BJ (cell line): ENCODE measurements at places on chromosomes 1 and 21.

- DNase-seq, result no peak
Observed at GRCh38 chr1:86567878-86568277, 21.0 kb downstream of the CLCA4 start.

- DNase-seq, result no peak
Observed at GRCh38 chr1:225437710-225438437, 10.0 kb upstream of the LBR start.

DNA sequence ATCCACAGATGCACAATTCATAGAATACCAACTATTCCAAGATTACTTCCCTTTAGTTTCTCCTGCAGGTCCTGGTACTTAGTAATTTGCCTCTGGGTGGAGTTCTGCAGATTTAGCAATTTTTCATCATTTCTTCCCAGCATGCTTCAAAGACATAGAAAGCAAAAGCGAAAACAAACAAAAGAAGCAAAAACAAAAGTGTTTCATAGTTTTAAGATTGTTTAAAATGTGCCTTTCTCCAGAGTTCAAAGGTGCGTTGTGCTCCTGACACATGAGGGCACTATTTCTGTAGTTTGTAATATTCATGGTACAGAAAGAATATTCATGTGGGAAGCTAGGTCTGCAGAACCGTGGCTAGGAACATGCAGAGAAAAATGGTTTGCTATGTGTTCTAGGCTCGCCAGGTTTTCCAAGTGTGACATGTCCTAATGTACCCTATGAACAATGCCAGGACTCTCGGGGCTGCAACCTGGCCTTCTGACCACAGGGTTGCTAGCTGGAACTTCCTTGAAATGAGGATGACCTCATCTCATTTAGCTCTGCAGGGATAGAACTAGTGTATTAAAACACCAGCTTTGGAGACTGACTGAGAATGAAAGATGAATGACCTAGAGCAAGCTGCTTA, 30.0 kb upstream of the RCSD1 start:
- no peak for DNase-seq

DNA sequence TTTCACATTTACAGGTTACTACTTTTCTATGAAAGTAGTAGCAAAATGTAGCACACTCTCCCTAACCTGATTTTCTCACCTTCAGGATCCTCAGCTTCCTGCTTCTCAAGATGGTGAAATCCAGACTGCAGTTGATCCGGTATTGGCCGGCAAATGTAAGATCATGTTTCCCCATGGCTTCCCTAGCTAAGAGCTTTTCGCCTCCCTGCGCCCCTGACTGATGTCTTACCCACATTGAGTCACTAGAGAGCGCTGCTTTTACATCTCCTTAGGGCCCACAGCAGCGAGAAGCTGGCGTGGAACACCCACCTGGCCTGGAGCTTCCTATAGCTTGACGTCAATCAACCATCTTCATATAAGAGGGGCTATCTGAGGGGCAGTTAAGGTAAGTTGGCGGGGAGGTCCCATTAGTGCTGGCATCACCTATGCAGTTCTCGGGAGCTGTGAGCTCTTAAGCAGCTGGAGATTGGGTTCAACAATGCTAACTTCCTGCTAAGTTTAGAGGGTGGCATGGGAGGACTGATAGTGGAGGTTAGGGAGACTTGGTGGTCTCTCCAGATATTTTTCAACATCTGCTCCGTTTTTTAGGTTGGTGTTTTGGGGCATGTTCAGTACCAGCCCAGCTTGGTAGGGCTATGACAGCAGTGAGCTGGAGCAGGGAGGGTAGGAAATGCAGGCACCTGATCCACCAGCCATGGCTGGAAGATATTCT, 5.5 kb downstream of the PTPN7 start:
- DNase-seq, result no peak

- no peak for DNase-seq
Observed at GRCh38 chr1:63630238-63630637, 37.0 kb downstream of the PGM1 start.

DNA sequence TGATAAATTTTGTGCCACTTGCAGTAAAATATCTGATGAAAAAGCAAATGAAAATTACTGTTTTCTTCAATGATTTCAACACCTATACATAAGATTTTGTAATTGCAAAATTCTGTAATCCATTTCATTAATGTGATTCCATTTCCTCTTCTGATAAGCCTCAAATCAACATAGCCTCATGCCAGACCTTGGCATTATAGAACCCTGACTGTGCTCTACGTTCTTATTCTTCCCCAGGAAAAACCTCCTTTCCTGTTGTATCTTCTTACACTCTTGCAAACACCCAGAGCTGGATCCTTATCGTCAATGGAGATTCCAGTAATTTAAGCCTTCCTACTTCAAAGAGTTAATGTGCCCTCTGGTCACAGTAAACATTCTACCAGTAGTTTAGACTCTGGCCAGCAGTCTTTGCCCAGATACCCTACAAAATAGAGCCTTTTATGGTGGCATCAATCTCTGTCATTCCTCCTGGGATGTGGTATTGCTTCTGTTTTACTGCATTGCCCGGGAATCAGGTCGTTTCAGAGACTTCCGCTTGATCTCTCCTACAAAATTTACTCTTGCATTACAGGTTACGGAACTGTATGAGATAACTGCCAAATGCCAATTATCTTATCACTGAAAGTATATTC, 48.5 kb upstream of the CHRM3 start:
- DNase-seq, result no peak

DNA sequence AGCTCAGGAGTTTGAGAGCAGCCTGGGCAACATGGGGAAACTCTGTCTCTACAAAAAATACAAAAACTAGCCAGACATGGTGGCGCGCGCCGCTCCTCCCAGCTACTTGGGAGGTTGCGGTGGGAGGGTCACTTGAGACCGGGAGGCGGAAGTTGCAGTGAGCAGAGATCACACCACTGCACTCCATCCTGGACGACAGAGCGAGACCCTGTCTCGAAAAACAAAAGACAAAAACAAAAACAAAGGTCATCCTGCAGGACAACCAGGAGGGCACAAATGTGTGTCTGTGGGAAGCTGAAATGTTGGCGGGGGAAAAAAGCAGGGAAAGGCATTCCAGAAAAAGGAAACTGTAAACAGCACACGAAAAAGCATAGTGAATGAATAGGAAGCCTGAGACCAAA, 104.1 kb upstream of the HNRNPU start:
- no peak for DNase-seq

DNA sequence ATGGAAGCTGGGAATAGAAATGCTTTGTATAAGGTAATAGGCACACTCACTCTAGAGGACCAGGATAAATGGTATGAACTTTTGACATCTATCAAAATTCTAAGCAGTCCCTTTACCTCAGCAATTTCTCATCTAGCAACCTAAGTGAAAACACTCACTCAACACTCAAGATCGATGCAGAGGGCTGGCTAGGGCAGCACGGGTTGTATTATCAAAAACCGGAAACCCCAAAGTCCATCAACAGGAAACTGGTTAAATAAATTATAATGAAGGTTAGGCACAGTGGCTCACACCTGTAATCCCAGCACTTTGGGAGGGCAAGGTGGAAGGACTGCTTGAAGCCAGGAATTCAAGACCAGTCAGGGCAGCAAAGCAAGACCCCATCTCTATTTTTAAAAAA, 9.4 kb downstream of the USP48 start:
- no peak for DNase-seq

GRCh38 chr1:5725855-5726585, 266.2 kb downstream of the NPHP4 start:
- no peak for DNase-seq

- DNase-seq, result no peak
Observed at GRCh38 chr1:22364326-22364650, 87.4 kb upstream of the ZBTB40 start.

DNA sequence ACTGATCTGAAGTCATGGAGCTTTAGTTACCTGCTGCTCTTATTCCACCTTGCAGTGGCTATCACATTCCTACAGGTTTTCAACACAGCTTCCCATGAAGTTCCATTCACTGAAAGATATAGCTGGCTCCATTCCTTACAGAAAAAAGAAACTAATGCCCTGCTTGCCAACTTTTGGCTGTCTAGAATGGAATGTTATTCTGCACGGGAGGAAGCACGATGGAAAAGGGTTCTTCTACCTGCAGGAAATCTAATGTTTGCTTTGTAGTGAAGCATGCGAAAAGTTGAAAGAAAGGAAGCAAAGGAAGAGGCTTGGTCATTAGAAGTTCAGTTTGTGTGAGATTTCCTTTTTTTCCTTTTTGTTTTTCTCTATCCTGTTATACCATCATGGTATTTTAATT, 32.6 kb downstream of the GIPC2 start:
- DNase-seq, result no peak

GRCh38 chr1:156746728-156747631, 4.5 kb downstream of the HDGF start:
- peak; percentile 64 for DNase-seq

GRCh38 chr1:157562515-157562914, 10.2 kb upstream of the FCRL5 start:
- DNase-seq, result no peak

DNA sequence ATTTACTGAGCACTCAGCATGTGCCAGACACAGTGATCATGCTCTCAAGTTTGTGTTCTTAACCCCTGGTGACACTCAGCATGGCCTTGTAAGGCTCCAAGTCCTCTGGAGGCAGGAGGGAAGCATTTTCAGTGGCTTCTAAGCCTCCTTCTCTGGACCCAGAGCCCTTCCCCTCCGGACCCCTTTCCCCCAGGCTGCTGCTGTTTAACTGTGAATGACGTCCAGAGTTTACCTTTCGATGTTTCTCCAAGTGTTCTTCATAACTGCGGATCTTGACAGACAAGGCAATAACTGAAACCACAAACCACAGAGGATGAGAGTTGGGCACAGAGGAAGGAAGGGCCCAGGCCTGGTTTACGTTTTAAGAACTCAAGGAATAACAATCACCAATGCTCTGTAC, 6.5 kb downstream of the MRPS15 start:
- no peak for DNase-seq

GRCh38 chr1:154460695-154461260, 41.2 kb upstream of the TDRD10 start:
- no peak for DNase-seq

DNA sequence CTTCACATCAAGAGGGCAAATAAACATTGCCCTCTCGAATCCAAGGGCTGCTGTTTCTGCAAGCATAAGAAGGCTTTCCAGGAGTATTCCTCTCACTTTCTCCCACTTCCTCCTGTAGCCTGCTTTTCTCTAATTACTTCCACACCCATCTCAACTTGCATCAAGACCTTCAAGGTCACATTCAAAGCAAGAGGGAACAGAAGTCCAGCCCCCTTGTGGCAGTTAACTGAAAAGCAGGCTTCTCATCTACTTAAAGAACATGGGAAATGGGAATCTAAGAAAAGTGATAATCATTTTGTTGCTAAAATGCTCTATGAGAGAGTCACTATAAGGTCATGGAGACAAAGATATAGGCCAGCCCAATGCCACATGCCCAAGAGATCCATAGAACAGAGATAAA, 874.4 kb downstream of the KCNT2 start:
- no peak for DNase-seq

DNA sequence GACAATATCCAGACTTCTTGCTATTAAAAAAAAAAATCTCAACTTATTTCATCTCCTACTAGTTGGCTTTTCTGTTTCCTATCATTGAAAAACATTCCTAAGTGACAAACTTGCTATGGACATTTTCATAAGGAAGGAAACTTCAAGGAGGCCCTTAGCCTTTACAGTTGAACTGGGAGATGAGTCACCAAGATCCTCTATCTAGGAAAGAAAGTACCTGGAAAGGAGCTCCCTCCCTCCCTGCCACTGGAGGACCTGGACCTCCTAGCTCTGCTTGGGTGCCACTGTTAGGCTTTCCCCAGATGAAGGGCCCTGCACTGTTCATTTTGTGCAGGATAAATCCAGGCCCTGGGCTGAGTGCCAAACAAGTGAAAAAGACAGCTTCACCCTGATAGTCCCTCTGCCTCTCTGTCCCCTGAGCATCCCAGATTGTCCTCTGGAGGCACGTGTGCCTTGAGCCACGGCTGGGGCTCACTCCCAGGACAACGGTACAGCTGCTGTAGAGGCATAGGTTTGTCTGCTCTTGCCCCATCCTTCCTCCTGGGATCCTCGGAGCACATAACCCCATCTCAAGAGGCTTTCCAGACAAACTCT, 40.2 kb upstream of the SOX13 start:
- no peak for DNase-seq

DNA sequence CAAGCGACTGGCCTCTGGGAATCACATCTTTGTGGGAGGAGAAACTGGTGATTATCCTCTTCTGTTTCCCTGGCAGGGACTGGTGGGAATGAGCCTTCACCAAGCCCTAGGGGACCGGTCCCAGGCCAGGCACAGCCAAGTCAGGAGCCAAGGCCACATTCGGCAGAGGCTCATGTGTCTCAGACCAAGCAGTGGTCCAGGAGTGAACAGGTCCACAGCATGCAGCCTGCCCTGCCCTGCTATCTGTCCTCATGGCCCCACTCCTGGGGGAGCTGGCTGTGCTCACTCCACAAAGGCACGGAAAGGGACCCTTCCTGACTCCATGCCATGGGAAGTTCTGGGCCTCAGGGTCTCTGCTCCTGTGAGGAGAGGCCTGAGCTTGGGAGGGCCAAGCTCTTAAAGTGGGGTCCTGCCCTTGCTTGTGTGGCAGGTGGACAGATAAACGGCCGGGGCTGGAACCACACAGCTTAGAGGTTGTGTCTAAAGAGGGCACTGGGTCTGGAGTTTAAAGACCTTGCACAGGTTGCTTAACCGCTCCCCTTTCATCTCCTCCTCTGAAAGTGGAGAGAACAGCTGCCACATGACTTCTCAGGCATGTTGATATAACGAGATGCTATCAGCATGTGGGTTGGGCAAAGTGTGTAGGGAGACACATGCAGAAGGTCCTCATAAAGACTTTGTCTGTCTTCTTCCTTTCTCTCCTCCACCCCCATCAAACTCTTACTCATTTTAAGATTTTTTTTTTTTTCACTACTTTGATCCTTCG, 57.5 kb downstream of the CASQ2 start:
- no peak for DNase-seq

GRCh38 chr1:206563367-206564207, 48.7 kb downstream of the EIF2D start:
- no peak for DNase-seq

DNA sequence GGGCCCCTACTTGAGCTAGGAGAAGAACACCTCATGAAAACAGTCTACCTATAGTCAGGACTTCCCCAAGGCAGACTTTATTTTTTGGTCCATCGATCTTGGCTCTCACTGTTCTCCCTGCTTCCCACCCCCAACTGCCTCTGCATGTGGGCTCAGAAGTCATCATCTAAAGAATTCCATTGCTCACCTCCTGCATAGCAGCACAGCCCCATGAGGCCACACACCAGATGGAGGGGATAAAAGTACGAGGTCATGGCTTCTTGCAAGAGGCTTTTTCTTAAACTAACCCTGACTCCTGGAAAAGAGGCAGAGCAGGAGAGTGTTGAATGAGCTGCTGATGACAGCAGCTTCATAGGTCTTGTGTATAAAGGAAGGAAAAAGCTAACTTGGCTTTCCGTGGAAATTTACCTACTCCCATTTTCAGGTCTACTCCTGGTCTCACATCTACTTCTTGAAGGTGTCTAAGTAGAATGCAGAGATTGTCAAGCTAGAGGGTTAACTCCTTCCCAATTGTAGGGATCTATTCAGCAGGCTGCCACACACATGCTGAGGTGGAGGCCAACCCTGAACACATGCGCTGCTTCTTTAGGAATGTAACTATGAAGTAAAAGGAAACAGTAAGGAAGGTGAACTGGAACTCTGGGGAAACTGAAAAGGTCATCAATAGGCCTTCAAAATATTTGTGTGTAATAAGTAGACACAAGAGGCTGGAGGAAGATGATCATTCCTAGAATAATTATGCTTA, 18.7 kb downstream of the WNT2B start:
- no peak for DNase-seq

GRCh38 chr1:180003026-180003695, 48.6 kb downstream of the CEP350 start:
- DNase-seq, result no peak

GRCh38 chr1:232142403-232143314, 487.3 kb downstream of the SIPA1L2 start:
- peak; percentile 77 for DNase-seq
